ENCODE measurements at places on chromosomes 11 and 22. TPM values are rescaled to one million over a fixed set of nuclear protein-coding genes. Genes with fewer than 3 reads are reported as not detected.

Gene MYO18B
- total RNA-seq: 0.31 TPM

Gene HPS5
- 30.2 TPM for total RNA-seq

Gene PHF21B
- not detected for total RNA-seq

Gene PGA3
- total RNA-seq: 0.21 TPM

Gene RFPL2
- total RNA-seq: 0.10 TPM

Gene P2RX6
- total RNA-seq: 0.21 TPM

Gene SMC1B
- 0.10 TPM for total RNA-seq

Gene SLC16A8
- total RNA-seq: not detected

Gene MAPK8IP1
- 1.5 TPM for total RNA-seq

Gene OR6A2
- total RNA-seq: not detected

Gene VWCE
- total RNA-seq: 0.52 TPM

Gene NFAM1
- total RNA-seq: 14.2 TPM

Gene C11orf86
- not detected for total RNA-seq

Gene NXPE4
- total RNA-seq: not detected

Gene MUC2
- total RNA-seq: not detected

Gene OTOG
- not detected for total RNA-seq

Gene KCNE3
- total RNA-seq: 12.9 TPM

Gene DDTL
- total RNA-seq: 3.8 TPM

Gene HBB
- total RNA-seq: 76.0 TPM

Gene PRRG4
- 2.5 TPM for total RNA-seq

Gene TTC28
- total RNA-seq: 1.5 TPM
